ENCODE measurements at places on chromosomes 6 and 20.

DNA sequence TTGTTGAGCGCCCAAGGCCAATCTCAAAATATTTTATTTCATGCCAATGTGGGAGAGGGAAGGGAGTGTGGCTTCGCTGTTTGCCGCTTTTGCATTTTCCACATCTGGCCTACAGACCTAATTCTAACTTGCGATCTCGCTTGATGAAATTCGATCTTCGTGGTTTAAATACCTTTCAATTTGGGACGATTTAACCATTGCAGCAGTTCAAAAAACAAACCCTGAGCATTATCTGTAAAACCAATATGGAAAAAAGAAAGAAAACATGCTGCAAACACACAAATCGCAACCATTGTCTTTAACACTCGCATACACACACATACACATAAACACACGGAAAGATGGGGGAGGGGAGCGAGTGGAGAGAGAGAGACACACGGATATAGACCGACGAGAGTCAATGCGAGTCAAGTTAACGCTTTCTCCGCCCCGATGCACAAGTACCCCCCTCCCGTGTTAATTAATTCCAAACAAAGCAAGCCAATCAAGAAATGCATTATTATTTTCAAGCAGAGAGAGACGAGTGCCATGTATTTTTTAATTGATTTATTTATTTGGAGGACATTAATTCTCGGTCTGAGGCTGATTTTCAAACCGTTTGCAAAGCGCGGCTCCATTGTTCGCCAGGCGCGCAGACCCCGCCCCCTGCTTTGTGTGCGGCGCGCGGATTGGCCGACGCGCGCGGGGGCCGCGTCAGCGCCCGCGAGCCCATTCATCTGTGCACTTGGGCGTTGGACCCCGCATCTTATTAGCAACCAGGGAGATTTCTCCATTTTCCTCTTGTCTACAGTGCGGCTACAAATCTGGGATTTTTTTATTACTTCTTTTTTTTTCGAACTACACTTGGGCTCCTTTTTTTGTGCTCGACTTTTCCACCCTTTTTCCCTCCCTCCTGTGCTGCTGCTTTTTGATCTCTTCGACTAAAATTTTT, at the start of gene MARCKS:
Gene MARCKS (plus strand): TSS at position 721 of the 931 bp plus-strand sequence. CDS start 401 bp downstream, outside the sequence.
- no peak for DNase-seq

GRCh38 chr6:40323881-40324634, 263.1 kb downstream of the LRFN2 start:
- DNase-seq = no peak

GRCh38 chr6:157497579-157497978, 116.6 kb downstream of the ZDHHC14 start:
- DNase-seq = no peak

DNA sequence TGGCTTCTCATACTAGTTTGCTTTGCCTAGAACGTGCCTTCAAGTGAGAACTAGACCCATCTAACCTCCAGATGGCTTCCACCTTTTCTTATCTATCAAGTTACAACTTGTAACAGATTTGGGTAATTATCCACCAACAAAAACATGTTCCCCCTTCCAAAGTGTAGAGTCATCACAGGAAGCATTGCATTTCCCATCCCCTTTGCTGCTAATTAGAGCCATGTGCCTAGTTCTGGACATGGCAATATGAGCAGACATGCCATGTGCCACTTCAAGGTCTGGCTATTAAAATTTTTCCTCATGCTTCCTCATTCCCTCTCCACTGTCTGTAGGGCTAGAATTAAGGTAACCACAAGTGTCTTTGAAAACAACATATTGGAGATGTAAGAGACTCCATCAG, 814.4 kb downstream of the TENT5A start:
- DNase-seq = no peak

DNA sequence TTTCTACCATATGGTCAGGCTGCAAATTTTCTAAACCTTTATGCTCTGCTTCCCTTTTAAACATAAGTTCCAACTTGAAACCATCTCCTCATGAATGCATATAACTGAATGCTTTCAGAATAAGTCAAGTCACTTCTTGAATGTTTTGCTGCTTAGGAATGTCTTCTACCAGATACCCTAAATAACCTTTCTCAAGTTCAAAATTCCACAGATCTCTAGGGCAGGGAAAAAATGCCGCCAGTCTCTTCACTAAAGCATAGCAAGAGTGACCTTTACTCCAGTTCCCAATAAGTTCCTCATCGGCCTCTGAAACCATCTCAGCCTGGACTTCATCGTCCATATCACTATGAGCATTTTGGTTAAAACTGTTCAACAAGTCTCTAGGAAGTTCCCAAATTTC, 1011.2 kb upstream of the CITED2 start:
- DNase-seq = no peak

DNA sequence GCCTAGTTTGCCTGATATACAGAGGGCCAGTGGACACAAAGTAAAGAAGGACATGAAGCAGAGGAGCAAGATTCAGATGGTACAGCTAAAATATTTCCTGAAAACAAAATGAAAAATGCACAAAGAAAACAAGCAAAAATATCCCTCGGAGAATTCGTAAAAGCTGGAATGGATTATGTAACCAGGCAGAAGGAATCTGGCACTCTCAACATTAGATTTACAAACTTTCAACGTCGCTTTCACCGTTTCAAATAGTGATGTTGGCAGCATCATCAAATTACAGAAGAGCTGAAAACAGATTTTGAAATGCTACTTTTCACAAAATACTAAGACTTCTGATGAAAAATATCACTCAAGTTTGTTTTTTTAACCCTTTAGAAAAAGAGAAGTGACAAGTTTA, 11.7 kb downstream of the SMLR1 start:
- no peak for DNase-seq

DNA sequence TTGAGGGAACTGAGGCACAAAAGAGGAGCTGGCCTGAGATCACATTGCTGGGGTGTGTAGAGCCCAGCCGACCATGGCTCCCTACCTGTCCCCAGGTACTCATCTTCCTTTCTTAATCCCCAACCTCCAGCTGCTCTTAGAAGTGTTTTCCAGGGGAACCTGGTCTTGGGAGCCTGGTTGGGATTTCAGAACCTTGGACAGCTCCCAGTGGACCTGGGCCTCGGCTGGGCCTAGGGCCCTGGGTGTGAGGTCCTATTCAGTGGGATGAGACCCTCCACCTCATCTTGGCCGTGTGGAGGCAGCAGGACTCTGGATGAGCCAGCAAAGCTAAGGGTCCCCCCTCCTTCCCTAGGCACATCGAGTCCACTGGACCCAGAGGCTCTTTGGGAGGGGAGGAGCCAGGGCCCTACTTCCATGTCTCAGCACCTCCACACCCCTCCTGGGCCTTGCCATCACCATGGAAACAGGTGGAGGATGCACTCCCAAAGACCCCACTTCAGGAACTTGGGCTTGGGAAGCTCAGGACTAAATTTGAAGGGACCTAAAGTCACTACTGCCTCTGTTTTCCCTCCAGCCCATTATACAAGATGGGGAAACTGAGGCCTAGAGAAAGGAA, 38.5 kb downstream of the DLGAP4 start:
- DNase-seq = no peak

DNA sequence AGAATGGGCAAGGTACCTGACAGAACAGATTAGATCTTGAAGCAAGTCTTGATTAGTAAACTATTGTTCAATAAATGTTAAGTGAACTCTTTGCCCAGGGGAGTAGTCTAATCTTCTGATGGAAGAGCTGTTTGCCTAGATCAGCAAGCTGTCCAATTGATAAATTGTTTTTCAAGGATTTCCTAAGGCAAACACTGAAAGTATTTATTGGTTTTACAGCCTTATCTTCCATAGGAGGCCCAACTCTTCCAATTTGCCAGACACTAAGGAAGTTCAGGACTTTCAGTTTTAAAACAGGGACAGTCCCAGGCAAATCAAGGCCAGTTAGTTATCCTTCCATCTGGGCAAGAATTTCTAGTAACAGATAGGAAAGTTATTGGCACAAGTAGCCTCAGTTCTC, 1.8 kb upstream of the C6orf163 start:
- no peak for DNase-seq

- DNase-seq = no peak
Measured at GRCh38 chr6:40640599-40641227, 53.5 kb upstream of the LRFN2 start.

GRCh38 chr6:154598399-154598798, 87.9 kb upstream of the CNKSR3 start:
- DNase-seq = no peak

GRCh38 chr6:80250391-80250997, 144.0 kb downstream of the BCKDHB start:
- no peak for DNase-seq

GRCh38 chr6:72715119-72715518, 93.3 kb downstream of the KCNQ5 start:
- DNase-seq = no peak
